ENCODE measurements at places on chromosomes 1 and 21.

GRCh38 chr1:154353460-154353904, 28.2 kb downstream of the ATP8B2 start:
- peak; percentile 76 for DNase-seq

- no peak for DNase-seq
Observed at GRCh38 chr1:93635614-93636543, 45.8 kb downstream of the BCAR3 start.

DNA sequence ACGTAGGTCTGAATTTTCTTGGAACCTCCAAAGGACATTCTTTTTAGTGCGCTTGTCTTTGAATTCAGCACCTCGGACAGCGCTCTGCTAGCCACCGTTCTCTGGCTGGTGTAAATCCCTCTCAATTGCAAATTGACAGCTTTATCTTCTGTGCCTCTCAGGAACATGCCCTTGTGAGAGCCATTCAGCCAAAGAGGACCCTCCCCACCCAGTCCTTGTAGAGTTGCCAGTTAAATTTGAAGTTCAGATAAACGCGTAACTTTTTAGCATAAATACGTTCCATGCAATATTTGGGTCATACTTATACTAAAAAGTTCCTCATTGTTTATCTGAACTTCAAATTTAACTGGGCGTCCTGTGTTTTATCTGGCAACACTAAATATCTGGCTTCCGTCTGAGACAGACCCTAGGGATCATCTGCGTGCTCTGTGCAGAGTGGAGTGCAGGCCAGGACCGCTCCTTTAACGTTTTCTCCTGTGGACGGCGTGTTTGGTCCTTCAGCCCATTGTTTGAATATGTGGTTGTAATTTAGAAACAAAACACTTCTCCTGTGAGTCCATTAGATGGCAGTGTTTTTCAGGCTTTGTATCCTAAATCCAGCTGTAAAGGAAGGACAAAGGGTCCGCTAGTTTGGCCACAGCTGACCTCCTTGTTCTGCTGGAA, 7.0 kb downstream of the KCNAB2 start:
- peak; percentile 19 for DNase-seq

DNA sequence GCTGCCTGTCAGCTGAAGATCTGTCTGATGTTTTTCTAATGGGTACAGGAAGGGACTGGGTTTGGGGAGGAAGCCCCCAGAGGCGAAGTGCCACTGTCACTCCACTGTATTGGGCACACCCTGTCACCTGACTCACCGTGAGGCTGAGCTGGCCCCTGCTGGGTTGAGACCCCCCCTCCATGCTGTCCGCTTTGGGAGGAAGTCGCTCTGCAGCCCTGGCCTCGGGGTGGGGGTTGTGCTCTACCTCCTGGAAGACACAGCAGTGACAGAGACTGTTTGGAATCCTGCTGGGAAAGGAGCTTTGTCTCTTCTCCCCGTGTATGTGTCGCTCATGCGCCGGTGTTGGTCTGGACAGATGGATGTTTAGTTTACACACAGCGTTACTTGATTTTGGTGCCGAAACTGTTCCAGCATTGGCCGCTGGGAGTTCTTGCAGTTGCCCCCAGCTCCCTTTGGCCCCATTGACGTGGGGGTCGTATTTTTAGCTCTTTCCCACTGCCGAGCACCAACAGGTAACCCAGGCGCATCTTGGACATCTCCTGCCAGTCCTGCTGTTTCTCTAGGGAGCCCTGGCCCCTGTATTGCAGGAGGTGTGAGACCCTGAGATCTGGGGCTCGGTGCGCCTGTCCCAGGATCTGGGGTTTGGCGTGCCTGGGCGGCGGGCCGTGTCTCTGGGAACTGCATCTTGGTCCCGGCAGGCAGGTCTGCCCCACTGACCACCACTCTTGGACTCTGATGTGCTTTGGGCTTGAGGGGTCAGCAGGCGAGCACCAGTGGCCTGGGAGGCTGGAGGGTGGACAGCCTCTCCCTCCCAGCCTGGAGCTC, 30.3 kb downstream of the SLX9 start:
- DNase-seq = no peak

DNA sequence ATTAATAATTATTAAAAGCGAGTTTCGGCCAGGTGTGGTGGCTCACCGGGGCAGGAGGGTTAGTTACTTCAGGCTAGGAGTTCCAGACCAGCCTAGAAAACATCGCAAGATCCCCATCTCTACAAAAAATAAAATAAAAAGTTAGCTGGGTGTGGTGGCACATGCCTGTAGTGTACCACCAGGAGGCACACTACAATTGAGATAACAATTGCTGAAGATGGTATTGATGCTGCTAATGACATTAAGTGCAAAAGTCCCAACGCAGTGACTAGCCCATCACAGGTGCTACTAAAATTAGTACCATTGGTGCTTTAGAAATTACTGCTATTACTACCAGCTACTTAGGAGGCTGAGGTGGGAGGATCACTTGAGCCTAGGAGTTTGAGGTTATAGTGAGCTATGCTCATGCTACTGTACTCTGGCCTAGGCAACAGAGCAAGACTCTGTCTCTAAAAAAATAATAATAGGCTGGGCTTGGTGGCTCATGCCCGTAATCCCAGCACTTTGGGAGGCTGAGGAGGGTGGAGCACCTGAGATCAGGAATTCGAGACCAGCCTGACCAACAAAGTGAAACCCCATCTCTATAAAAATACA, 156.6 kb downstream of the GREM2 start:
- DNase-seq = peak; percentile 87

DNA sequence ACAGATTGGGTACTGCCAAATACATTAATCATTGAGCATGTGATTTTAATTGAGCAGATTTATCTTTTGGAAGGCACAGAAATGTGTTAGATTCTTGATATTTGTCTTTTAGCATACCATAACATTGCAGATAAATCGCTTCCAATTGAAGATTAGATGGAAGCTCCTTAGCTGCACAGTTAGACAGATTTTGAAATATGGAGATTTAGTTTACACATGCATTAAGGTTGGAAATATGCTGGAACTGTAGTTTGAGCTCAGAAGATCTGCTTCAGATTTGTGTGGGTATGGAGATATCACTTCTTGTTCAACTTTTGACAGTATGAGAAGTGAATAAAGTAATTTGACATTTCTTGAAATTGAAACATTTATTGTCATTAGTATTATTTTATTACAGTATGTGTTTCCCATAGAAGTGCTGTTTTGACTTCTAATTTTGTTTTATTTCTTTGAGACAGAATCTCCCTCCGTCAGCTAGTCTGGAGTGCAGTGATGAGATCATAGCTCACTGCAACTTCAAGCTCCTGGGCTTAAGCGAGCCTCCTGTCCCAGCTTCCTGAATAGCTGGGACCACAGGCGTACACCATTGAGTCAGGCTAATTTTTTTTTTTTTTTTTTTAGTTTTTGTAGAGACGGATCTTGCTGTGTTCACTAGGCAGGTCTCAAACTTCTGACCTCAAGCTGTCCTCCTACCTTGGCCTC, 29.1 kb downstream of the THRAP3 start:
- DNase-seq = no peak

GRCh38 chr1:152917794-152918193, 9.4 kb downstream of the IVL start:
- peak; percentile 46 for DNase-seq
